ENCODE measurements at places on chromosomes 13 and 19.

- ATAC-seq, result no peak
These were observed 165.6 kb downstream of the EFNB2 start for GRCh38 chr13:106369858-106370257.

DNA sequence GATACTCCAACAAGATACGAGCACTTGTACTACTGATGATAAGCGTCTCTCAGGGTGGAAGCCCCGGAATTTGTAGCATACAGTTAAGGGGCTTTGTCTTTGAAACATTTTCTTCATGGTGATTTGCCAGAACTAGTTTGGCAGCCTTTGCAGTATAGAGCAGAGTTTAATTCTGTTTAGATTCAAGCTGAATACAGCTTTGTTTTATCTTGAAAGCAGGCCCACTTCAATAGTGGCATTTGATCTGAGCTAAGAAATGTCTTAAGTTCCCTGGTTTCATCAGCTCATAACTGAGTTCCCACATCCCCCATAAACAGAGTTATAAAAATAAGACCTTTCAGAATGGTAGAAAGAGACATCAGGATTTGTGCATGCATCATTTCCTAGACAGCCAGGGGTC is 125.9 kb downstream of the MIPEP start:
- ATAC-seq, result no peak

- ATAC-seq, result peak; percentile 79
These were observed at the start of gene ZNF296 for GRCh38 chr19:45076029-45076850. Gene ZNF296 (minus strand): TSS chr19:45076478. CDS start chr19:45076373, 105 bp downstream.

DNA sequence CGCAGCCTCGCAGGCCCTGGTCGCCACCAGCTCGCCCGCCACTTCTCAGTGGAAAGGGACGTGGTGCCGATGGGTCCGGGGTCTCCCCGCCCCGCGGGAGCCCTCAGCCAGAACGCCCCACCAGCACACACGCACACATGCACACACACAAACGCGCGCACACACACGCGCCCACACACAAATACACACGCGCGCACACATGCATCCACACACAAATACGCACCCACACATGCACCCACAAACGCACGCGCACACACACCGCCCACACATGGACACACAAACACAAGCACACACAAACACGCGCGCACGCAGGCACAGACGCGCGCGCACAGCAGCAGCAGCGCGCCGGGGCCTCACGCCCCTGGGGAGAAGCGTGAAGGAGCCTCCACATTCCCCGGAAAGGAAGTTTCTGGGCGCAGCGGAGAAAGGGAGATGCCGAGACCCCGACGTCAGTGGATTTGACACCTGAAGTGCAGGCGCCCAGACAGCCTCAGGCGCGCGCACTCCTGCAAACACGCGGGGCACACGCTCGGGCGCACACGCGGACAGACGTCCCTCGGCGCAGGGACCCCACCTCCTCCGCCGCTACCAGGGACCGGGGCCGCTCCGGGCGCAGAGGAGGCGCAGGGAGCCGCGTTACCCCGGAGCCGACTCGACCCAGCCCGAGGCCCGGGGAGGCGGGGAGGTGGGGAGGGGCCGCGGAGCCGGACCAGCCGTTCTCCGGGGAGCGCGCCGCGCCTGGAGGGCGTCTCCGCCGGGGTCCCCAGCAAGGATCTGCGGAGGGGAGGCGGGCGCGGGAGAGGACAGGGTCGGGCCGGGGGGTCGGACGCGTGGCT is 622 bp downstream of the RASA3 start:
- ATAC-seq, result no peak

DNA sequence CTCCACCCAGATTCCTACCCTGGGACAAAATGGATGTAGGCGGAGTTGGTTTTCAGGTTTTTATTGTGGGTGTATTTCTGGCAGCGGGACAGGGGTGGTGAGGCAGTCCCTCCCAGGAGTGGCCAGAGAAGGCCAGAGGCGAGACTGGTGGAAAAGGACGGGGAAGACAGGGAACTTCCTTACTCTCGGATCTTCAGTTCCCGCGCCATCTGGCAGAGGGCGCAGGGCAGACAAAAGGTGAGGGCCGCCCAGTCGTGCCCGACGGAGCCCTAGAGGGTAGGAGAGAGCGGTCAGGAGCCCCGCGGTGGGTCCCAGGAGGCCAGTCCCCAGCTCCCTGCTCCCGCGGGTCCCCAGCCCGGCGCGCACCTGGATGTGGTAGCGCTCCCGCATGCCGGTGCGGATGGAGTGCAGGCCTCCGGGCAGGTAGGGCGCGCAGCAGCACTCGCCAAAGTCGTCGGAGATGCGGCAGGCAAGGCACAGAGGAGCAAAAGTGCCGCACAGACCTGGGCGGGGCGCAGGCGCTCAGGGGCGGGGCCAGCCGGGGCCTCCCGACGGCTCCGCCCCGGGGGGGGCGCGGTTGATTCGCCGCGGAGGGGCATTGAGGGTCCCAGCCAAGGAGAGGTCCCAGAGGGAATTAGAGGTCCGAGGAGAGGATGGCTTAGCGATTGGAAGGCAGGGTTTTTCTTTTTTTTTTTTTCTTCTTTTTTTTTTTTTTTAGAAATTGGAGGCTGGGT is 3.0 kb downstream of the CNFN start:
- ATAC-seq, result peak; percentile 95

- ATAC-seq, result no peak
These were observed 3.8 kb downstream of the TNNI3 start for GRCh38 chr19:55153652-55154264.

- no peak for ATAC-seq
These were observed 41.8 kb downstream of the UGGT2 start for GRCh38 chr13:96011291-96011872.

DNA sequence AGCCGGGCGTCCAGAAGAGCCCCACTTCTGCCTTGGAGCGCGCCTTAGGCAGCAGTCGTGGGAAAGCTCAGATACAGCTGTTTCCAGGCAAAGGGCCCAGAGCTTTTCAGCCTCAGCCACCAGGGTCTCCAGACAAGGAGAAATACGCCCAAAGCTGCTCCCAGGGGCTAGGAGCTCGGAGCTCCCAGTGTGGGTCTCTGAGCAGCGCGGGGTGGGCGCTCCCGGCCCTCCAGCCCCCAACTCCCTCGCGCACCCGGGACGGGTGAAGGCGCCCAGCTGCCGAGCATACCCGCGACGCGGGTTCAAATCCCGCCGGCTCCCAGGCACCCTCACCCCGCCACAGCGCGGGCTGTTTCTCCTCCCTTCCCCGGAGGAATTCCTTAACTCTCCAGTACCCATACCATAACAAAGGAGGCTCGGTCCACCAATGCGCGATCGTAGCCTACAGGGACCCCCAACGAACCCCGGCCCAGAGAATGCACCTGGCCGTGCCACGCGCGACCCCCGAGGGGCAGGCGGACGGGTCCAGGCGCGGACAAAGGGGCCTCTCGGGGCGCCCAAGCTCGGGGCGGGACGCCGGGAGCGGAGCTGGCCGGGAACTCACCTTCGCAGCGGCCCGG is 507 bp downstream of the COL4A1 start:
- no peak for ATAC-seq

GRCh38 chr13:59346999-59347723 is 816.6 kb downstream of the DIAPH3 start:
- no peak for ATAC-seq

DNA sequence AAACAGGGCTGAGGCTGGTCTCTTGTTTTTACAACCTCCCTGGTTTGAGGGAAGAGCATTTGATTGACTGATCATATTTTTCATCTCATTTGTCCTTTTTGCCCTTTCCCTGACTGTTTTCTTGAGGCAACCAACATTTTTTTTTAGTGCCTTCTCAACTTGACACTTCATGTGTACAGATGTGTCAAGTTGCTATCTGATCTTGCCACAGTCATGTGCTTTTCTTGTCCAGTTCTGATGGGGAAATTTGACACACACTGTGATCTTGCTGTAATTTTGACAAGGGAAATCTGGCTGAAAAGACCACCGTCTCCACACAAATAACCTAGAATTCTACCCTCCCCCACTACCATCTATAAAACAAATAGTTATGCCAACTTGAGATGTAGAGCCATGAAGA is 329.6 kb downstream of the KCTD12 start:
- ATAC-seq, result no peak

DNA sequence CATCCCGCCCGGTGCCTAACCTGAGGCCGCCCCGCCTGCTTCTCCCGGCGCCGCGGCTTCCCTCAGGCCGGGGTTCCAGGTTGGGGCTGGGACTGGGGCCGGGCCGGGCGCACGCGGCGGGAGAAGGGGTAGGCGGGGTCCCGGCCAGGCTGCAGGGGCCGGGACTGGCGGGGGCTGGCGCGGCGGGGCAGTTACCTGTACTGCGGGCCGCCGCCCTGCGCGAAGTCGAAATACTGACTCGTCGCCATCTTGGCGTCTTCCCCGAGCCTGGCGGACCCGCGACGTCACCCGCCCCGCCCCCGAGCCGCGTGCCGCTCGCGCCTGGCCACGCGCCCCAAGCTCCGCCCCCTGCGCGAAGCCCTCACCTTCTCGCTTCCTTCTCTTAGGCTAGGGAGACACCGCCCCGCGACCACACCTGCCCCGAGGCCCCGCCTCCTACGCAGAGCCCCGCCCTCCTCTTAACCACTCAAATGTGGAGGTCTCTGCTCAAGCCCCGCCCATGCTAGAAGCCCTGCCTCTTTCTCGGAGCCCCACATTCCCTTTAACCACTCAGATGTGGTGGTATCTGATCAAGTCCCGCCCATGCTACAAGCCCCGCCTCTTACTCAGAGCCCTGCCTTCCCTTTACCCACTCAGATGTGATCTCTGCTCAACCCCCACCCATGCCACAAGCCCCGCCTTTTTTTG is at the start of gene ZFR2:
Gene ZFR2, minus strand, starts transcription at position 269 of the 687 bp plus-strand sequence. Its CDS starts 21 bp downstream, at position 248.
- ATAC-seq, result no peak

- ATAC-seq, result no peak
These were observed 88.4 kb upstream of the SOX1 start for GRCh38 chr13:111978546-111978945.

DNA sequence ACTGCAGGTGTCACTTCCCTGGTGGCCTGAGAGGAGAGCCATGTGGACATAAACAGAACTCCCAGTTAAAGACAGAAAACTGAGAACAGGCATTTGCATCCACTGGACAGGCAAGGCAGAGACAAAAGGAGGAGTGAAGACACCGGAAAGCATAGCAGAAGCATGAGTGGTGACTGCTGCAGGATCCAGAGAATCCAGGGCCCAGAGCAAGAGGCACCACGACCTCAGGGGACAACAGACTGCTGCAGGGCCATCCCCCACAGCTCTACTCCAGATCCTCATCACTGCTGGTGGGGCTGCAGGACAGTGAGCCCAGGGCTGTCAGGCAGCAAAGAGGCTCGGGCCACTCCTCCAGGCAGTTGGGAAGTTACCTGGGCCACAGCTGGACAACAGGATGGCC is 14.5 kb upstream of the ISYNA1 start:
- no peak for ATAC-seq

DNA sequence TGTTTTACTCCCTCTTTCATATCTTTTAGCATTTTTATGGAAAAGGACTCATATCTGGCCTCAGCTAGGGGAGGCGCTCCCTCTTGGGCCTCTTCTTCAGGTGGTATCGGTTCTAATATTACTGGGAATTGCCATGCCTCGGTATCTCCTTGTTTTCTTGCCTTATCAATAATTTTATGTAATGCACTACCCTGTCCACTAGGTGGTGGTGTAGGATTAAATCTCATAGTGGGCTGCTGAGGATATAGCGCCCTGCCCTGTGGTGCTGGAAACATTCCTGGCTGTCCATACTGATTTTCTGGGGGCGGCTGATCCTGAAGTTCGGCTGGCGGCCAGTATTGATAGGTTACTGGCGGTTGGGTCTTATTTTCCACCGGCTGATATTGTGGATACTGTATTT is 35.8 kb downstream of the ZNF420 start:
- no peak for ATAC-seq

GRCh38 chr13:106599875-106600797 is 32.2 kb upstream of the ARGLU1 start:
- ATAC-seq, result peak; percentile 65

- peak; percentile 86 for ATAC-seq
These were observed 7.3 kb upstream of the STRN4 start for GRCh38 chr19:46753420-46754155.

- peak; percentile 94 for ATAC-seq
These were observed 2.7 kb upstream of the GNA15 start for GRCh38 chr19:3132971-3133792.

- ATAC-seq, result no peak
These were observed 51.4 kb downstream of the VWA8 start for GRCh38 chr13:41909506-41909905.
